ENCODE measurements at places on chromosomes 6 and 20.

GRCh38 chr20:3751305-3751674 lies 16.3 kb downstream of the ADISSP start:
- no peak for DNase-seq

- no peak for DNase-seq
Measured at GRCh38 chr6:139278190-139278589, 13.6 kb downstream of the TXLNB start.

DNA sequence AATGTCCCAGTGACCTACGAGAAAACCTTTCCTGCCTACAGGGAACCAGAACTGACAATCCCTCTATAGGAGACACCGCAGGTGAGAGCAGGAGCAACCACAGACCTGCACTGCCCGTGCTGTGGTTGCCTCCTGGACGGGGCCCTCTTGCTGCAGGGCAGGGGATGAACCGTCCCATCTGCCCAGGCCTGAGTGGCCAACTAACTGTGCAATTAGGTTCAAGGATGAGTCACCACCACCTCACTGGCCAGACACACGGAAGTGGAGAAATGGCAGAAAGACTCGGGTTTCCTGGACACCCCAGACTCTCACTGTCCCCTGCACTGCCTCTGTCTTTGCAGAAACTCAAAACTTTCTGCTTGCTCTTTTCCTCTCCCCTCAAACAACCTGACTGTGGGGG lies 13.8 kb upstream of the HLA-G start:
- DNase-seq = peak; percentile 68

GRCh38 chr20:52655395-52655794 lies 316.8 kb upstream of the TSHZ2 start:
- no peak for DNase-seq

DNA sequence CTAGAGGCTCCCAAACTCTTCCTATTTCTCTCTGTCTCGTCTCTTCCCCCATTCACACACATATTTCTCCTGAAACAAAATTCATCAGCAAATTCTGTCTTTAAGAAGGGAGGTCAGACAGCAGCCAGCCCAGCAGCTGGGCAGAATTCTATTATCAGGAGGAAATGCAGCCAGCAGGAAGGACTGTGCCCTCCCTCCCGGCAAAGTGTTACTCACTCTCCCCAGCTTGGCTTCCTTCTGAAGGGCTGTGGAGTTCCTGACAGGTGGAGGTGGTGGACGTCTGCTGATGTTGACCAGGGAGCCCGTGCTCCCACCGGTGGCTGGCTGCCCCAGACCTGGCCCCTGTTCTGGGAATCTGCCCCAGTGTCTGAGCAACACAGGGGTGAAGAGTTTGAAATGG lies 37.3 kb downstream of the KCNB1 start:
- peak; percentile 49 for DNase-seq

GRCh38 chr6:166539543-166539942 lies 46.9 kb downstream of the RAMACL start:
- peak; percentile 45 for DNase-seq

DNA sequence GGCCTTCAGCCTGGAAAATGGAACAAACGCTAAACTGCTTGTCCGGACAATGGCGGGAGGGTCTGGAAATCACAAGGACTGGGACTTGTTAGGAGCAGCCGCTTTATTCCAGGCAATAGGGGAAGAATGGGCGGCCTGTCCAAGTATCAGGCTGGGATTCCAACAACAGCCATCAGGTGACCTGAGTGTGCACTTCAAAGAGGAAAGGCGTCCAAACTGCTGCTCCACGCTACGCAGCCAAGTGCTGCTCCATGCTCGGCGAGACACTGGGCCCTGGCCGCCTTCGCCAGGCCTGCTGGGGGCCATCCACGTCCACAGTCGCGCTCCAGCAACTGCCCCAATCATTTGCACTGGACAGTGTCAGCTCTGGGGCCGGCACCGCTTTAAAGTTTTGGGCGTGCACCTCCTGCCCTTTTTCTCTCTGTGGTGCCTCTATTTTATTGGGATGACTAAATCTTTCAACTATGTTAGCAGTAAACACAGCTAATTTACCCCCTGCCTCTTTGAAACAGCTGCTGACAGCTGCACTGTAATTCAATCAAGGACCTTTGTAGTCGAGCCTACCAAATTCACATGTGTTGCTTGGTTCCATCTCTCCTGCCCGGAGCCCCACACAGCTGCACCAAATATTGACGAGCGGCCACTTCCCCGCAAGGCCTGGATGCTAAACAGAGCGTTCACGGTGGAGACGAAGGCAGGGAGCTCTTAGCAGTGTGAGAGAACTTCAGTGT lies 98.3 kb downstream of the BMP7 start:
- peak; percentile 74 for DNase-seq

GRCh38 chr6:53410508-53411258 lies 61.9 kb upstream of the ELOVL5 start:
- peak; percentile 71 for DNase-seq

DNA sequence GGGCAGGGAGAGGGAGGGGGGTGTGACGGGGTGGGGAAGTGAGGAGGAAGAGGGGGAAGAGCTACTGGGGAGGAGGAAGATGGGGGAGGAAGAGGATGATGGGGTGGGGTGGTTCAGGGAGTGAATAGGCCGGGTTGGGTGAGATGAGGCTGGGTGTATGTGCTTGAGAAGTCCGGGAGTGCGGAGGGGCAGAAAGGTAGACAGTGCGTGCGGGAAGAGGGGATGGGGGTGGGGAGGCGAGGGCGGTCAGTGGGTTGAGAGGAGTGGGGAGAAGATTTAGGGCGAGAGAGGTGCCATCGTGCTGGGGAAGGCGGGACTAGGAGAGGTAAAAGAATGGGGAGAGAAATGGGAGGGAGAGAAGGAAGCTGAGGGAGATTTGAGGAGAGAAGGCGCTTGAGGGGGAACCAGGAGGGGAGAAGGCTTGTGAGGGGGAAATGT lies 30.9 kb upstream of the NOTCH4 start:
- DNase-seq = no peak

DNA sequence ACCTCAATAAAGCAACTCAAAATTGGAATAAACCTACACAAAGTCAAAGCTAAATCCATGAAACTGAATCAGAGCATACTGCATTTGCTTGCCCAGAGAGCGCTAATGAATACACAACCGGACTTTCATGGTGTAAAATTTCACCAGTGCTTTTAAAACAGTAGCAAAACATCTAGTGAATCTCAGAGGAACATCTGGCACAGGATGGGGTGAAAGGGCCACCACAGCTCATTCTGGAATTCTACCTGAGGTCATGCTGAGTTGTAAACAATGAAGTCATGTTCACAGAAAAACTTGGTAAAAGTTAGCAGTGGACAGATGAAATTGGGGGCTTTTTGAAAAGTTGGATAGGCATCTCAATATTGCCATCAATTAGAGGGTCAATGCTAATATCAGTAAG lies 125.6 kb upstream of the STXBP5 start:
- no peak for DNase-seq

- DNase-seq = no peak
Measured at GRCh38 chr6:106422534-106422933, 62.0 kb downstream of the CRYBG1 start.

- DNase-seq = no peak
Measured at GRCh38 chr6:152129691-152130151, 322.2 kb downstream of the ESR1 start.

DNA sequence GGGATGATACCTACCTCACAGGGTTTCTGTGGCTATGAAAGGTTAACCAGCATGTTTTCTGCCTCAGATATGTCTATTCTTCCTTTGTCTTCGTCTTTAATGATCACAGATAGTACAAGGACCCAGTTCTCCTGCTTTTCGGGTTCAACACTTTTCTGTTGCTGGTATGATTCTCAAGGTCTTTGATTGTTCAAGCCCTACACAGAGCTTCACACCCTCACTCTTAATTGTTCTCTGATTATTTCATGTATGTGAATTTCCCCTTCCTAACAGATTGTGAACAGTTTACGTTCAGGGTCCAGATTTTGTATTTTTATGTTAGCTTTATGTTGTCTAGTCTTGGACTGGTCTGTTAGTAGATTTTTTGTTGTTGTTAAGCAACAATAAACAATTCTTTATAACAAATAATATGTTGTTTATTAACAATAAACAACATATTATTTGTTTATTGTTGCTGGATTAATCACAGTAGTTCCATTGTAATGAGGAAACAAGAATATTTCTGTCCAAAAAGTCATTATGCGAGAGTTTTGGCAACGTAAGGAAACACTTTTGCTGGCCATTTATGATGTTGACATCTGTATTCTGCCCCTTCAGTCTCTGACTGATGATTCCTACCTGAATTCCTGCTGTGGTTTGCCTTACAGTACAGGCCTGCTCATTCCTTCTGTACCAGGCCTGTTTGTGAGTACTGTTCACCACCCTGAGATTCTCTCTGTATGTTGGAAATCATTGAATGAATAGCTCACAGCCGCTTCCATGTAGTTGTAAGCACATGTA lies 27.2 kb upstream of the TULP4 start:
- DNase-seq = no peak

- no peak for DNase-seq
Measured at GRCh38 chr20:43725666-43726065, 1.1 kb downstream of the GTSF1L start.

DNA sequence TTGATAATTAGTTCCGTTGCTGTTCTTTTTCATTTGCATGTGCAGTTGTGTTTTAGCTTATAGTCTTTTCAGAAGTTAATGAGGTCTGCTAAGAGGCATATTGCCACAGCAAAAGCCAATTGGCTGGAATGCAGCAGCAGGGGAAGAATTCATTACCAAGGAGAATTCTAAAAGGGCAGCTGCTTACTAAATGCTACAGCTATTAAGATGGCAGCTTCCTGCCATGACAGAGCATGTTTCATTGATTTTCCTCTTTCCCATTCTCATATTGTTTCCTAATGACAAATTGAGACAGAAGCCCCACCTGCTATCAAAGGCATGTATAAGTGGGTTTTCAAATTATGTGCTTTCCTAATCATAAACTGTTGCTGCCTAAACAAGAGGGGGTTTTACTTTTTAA lies 66.6 kb downstream of the CLVS2 start:
- DNase-seq = no peak

GRCh38 chr6:163999475-164000125 lies 585.1 kb downstream of the QKI start:
- no peak for DNase-seq

- no peak for DNase-seq
Measured at GRCh38 chr6:169893624-169894023, 142.2 kb downstream of the ERMARD start.

GRCh38 chr20:4069751-4070150 lies 54.4 kb upstream of the RNF24 start:
- DNase-seq = peak; percentile 32

- no peak for DNase-seq
Measured at GRCh38 chr6:91633374-91634111, 1046.7 kb upstream of the MAP3K7 start.

- DNase-seq = no peak
Measured at GRCh38 chr6:54535568-54535967, 227.3 kb downstream of the TINAG start.

DNA sequence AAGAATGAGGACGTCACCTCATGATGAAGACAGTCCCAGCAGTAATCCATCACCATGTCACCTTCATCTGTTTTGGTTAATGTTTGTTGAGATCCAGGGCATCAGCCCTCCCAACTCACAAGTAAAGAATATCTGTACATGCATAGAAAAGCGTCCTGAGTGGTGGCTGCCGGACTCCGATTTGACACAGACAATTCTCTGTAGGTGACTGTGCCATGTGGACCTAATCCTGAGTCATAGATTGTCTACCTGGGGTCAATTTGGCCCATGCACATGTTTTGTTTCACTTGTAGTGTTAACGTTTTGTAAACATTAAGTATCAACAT lies 168.4 kb upstream of the UST start:
- no peak for DNase-seq

- DNase-seq = peak; percentile 12
Measured at GRCh38 chr20:55353206-55353605, 652.1 kb downstream of the CBLN4 start.

DNA sequence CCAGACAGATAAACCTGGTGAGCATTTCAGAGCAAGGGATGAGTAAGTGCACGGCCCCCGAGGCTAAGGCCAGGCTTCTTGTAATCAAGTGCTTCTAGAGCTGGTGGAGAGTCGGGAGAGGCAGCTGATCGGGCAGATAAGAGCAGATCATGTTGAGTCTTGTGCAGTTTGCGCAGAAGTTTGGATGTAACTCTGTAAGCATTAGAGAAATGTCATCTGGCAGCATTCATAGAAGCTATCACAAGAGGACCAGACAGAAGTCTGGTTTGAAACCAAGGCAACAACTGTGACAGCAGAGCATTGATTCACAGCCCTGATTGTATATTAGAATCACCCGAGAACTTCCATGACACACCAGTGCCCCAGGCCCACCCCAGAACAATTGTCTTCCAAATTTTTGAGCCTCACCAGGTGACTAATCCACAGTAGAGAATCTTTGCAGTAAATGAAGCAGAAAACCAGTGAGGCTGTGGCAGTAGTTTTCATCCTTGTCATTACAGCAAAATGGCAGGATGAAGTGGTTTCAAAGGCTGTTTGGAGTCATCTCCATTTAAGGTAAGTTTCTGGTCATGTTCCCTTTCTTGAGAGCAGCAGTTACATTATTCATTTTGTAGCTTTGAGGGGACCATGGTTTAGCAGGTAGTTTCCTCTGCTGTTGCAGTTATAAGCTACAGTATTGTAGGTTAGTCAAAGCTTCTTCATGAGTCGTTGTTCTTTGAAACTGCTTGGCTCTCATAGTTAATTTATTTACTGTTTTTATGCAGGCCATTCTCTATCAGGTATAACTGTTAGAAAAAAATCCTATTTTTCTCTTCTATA lies 84.1 kb downstream of the RNF217 start:
- peak; percentile 18 for DNase-seq

DNA sequence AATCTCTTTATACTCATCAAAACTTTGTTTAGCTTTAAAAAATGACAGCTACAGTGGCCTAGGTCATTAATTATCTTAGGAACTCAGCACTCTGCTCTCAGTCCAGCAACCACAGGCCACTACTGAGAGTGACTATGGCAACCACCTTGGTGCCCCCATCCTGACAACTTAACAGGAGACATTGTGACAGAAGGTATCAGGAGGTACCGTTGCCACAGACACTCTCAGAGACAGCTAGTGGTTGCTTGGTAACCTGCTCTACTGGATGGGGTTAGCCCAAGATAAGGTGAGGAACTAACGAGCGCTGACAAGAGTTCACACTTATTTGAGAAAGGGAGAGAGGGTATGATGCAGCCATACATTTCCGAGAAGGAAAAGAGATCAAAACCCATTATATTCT lies 76.1 kb upstream of the TFAP2D start:
- DNase-seq = no peak

DNA sequence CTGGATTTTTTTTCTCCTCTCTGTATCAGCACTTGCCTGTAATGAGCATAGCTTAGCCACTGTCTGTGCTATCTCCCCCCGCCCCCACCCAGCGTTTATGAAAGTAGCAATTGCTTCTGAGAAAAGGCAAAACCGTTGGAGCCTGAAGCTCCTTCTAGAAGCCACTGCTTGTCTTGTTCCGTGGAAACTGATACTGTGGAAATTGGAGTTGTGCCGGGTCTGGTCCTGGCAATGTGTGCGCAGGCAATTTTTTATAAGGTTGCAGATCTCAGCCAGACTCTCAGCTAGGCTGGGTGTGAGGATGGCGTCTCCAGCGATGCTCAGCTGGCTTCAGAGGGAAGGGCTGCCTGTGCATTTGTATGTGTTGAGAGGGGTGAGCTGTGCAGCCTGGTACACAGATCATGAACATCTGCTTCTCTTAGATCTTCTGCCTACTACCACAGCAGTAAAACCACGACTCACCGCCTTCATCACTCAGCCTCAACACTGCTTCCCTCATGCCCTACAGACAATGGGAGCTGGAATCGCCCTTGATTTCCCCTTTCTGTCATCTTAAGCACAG lies 72.4 kb upstream of the GTSF1L start:
- DNase-seq = peak; percentile 26

- no peak for DNase-seq
Measured at GRCh38 chr20:20331817-20332216, 36.1 kb upstream of the INSM1 start.

- DNase-seq = peak; percentile 46
Measured at GRCh38 chr20:36574366-36575135, 1.2 kb downstream of the TGIF2 start.
